Neural crest cell (in vitro differentiated cells): ENCODE measurements at places on chromosomes 3 and 15. TPM values are rescaled to one million over a fixed set of nuclear protein-coding genes. Genes with fewer than 3 reads are reported as not detected.

Gene SLC38A3
- 1.8 and 2.7 TPM in 2 replicates for total RNA-seq

Gene RLBP1
- 5.7 and 6.3 TPM in 2 replicates for total RNA-seq

Gene TM6SF1
- 0.16 and 0.25 TPM in 2 replicates for total RNA-seq

Gene SMCO1
- total RNA-seq: not detected in 2 replicates

Gene GABRB3
- total RNA-seq: 19.8 and 23.7 TPM in 2 replicates

Gene ALG1L2
- total RNA-seq: 1.4 and 1.6 TPM in 2 replicates

Gene P2RY13
- not detected in 2 replicates for total RNA-seq

Gene PDIA5
- 14.2 and 17.7 TPM in 2 replicates for total RNA-seq

Gene LYZL4
- not detected in 2 replicates for total RNA-seq

Gene C3orf22
- total RNA-seq: not detected in 2 replicates

Gene SUSD5
- total RNA-seq: 1.8 and 2.1 TPM in 2 replicates

Gene HESX1
- total RNA-seq: 0.98 and 1.7 TPM in 2 replicates

Gene COX17
- 27.5 and 27.7 TPM in 2 replicates for total RNA-seq

Gene IL5RA
- not detected in 2 replicates for total RNA-seq

- DNase-seq: no peak
Observed at GRCh38 chr15:46088486-46089445, 453.9 kb downstream of the SQOR start.

- DNase-seq: no peak
Observed at GRCh38 chr3:16311960-16312451, 47.0 kb downstream of the OXNAD1 start.

- no peak for DNase-seq
Observed at GRCh38 chr15:89976246-89976600, 24.9 kb upstream of the ZNF710 start.

DNA sequence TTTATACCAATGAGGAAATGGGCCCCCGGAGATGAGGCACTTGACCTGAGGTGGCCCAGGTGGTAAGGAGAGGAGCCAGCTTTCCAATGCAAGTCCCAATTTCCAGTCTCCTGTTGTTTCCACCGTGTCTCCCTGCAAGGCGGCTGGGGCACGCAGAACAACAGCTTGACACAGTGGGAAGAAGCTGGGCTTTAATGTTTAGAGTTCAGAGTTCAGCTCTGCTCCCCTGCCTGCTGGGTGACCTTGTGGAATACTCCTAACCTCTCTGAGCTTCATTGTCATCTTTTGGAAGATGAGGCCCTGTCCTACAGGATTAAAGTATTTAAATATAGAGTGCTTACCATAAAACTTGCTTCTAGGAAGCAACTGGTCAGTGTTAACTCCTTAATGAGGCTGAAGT, 80.3 kb downstream of the SMAD3 start:
- DNase-seq: no peak

DNA sequence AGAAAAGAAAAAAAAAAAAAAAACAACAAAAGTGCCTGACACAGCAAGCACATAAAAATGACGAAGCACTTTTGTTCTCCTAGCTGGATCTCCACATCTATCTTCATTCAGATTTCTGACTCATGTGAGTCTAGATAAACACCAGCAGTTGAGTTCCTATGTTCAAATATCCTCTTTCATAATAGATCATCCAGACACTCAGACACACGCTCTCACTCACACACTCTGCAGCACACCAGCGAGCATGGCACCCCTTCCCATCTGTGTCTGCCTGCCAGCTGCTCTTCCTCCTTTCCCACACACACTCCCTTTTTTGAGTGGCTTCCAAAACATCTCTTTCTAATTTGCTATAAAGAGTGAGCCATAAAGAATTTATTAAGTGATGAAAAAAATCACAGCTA, 19.8 kb upstream of the CELF6 start:
- no peak for DNase-seq

- DNase-seq: no peak
Observed at GRCh38 chr3:89859757-89860156, 752.3 kb downstream of the EPHA3 start.

DNA sequence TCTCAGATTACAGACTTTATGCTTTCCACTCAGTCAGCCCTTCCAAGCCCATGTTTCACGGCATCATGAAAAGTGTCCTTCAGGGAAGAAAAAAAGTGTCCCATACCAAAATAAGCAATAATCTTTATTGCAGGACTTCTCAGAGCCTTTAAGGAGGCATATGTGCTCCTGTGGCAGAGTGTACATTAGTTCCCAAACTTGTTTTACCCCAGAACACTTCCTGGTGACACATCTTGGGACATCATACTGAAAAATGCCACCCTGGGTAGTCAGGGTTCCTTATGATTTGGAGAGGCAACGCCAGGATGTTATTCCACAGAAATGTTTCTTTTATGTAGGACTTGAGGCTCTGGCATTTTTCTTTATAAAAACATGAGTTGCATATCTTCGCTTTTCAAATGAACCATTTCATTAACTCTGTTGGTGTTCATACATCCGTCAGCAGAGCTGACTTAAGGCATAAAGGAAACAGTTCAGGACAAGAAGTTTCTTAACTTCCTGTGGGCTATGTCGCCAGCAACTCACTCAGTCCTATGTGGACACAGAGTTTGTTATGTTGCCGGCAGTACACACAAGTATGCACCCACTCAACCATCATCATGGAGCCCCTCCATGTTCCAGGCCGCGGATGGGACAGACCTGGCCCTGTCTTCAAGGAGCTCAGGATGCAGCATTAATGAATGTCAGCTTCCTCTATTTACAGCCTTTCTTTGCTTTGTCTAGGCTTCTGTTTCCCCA, 63.8 kb downstream of the CASR start:
- no peak for DNase-seq

DNA sequence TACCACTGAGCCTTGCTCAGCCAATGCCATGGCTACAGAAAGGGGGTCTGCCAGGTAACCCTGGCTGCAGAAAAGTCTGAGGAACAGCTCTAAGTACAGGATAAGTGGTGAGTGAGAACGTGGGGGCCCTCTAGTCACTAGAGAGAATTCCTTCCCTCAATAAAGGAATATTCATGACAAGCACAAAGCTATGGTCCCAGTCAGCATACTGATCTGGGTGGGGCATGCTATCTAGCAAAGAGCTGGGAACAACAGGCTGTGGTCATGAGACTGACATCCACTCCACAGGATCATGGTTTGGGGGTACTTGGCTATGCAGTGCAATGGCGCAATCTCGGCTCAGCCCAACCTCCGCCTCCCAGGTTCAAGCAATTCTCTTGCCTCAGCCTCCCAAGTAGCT, 140.4 kb downstream of the MTHFS start:
- DNase-seq: no peak

DNA sequence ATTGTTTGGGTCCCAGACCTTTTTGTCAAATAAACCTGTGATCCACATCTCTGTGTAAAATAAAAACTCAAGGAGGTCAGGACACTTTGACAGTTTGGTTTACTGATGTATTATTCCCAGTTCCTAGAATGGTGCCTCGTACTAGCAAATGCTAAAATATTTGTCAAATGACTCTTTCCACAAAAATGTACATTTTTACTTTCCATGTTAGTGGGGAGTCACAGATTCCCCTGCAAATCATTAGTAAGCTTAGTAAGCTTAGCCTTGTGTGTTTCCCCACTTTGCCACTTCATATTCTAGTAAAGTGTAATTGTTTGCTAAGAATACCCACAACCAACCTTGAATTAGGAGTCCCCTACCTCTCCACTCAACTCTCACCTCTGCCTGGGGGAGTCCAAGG, 2.4 kb upstream of the MAGI1 start:
- DNase-seq: no peak

DNA sequence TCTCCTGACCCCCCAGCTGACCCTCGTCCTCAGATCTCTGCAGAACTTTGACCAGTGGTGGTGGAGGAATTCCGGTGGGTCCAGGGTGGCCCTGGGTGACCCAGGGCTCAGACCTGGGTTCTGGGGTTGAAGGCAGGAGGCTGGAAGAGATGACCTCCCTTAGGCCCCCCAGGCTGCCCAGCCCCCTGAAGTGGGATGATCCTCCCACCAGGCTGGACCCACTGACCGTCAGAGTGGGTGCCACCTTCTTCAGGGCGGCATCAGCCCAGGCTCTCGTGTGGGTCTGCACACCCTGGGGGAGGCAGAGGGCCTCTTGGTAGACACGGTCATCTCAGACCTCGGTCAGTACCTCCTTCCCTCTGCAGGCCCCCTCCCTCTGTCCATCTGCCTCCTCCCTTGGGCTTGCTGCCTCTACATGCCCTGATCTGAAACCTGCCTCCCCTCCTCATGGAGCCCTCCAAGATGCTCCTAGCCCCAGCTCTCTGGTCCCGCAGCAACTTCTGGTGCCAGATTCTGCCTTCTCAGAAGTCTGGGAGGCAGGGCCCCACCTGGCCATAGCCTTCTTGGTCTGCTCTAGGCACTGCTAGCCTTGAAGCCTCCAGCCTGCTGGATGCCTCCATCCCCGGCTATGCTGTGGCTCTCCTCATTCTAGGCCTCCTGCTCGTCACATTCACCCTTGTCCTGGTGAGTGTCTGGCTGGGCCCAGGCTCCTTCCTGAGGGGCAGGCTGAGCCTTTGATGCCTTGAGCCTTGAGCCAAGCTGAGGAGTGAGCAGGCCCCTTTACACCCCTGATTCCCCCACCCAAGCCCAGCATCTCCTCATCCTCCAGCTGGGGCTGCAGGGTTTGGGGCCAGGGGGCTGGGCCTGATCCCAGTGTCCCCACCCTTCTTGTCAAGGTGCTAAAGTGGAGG, 49.1 kb upstream of the CSPG4 start:
- no peak for DNase-seq

DNA sequence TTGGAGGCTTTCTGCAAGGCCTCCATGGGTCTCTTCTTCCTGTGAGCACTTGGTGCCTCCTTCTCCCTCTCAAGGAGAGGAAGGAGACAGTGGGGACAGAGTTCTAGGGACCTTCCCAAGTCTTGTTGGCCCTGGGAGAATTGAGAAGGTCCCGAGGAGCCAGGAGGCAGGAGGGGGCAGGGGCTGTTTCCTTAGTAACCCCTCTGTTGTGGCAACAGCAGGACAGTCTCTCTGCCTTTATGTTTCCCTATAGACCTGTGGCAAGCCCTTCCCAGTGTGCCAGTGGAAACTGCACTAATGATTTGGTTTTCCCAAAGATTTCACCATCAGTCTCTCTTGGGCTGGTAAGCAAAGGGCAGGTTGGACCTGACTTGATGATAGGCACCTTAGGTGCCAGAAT, 87.8 kb upstream of the GALNT15 start:
- DNase-seq: no peak

DNA sequence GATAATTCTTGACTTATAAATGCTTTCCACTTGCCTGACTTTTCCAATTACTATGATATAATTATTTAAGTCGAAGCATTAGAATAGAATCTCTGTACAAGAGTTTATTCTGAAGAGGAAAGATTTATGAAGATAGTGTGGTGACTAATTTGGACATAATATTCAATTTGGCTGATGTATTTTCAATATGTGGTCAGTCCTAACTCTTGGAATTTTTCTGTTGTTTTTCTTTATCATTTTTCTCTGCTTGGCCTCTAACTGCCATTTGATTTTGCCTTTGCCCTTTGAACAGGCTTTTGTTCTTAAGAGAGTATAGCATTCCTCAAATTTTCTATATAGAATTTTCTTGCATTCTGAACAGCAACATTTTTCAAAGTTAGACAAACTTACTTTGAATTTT, 2.6 kb upstream of the MDFIC2 start:
- DNase-seq: no peak

GRCh38 chr3:53166781-53167291, 5.8 kb downstream of the PRKCD start:
- no peak for DNase-seq

- DNase-seq: no peak
Observed at GRCh38 chr3:36924744-36925521, 19.9 kb downstream of the TRANK1 start.

DNA sequence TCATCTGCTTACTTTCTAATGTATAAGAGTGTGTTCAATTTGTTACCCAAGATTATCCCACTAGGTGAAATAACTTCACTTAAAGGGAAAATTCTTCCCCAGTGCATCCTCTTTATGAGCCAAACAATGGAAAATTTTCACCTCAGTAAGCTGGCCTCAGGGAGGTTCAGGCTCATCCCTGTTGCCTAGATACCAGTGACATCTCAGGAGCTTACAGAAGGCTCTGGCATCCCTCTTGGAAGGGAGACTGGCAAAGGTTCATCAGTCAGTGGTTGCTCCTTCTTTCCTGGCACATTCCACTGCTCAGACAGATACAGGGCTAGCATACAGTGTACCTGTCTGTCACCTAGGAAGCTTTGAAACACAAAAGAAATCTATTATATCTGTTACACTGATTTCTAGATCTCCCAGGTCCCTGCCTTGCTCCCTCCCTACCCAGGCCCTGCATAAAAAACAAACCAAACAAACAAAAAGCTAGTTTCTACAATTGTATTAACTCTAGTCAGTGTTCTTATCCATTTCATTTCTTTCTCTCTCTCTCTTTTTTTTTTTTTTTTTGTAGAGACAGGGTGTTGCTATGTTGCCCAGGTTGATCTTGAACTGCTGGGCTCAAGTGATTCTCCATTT, 1.7 kb downstream of the IP6K2 start:
- no peak for DNase-seq

DNA sequence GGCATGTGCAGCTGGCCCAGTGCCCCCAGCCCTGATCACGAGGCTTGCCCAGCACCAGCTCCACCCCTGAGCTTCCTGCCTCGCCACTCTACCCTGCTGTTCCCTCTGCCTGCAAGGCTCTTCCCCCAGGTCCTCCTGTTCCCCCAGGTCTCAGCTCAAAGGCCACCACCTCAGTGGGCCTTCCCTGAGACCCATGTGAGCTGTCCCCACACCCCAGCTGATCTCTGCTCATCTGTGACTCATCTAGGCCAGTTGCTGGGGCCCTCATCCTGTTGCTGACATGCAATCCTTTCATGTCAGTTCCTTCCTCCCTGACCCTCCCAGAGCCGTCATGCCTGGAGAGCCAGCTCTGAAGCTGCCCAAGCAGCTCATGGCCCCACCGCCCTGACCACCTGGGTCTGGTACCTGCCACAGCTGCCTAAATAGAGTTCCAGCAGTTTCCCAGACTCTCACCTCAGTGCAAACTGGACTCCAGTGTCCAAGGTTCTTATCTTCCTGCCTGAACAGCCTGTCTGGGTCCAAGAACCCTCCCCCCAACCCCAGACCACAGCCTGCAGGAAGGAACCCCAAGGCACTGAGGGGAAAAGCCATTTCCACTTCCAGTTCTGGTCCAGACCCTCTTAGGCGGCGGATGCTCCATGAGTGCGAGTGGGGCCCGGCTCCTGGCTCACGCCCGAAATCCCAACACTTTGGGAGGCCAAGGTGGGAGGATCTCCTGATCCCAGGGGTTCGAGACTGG, 116.6 kb upstream of the IQSEC1 start:
- no peak for DNase-seq

GRCh38 chr3:139738697-139739096, 60.9 kb upstream of the NMNAT3 start:
- DNase-seq: no peak
